ENCODE measurements at places on chromosomes 6 and 20. TPM values are rescaled to one million over a fixed set of nuclear protein-coding genes. Genes with fewer than 3 reads are reported as not detected.

DNA sequence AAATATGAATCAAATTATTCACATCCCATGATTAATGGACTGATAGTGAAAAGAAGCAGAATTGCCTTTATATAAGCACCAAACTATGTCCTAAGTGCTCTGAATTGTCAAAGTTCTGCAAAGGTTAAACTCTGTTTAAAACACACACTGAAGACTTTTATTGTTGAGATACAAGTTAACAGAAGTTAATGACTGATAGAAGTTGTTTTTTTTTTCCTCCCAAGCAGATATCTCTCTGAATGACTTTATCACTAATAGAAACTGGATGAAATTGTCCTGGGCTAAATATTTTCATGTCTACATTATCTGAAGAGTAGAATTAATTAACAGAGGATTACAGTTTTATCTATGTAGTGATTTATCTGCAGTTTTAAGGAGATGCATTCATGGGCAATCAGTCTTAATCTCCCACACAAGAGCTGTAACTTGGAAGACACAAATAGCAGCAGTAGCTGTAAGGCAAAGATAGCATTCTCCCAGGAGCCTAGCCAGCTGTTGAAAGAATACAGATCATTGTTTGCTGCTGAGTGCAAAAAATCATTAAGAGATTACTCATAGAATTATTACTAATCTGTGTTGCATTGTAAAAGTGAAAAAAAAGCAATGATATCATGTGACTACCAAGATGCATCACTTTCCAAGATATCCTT, 49.9 kb downstream of the BMP5 start:
- no peaks in the 10 kb centered on the region for H3K27me3 ChIP-seq
- no peak for DNase-seq
- H3K4me3 ChIP-seq: no peak overlapping the region
- no peaks in the 10 kb centered on the region for H3K36me3 ChIP-seq
- H3K27ac ChIP-seq: no peak overlapping the region
- no peaks in the 10 kb centered on the region for H3K4me1 ChIP-seq

Gene RAET1L
- total RNA-seq: 3.2 TPM

DNA sequence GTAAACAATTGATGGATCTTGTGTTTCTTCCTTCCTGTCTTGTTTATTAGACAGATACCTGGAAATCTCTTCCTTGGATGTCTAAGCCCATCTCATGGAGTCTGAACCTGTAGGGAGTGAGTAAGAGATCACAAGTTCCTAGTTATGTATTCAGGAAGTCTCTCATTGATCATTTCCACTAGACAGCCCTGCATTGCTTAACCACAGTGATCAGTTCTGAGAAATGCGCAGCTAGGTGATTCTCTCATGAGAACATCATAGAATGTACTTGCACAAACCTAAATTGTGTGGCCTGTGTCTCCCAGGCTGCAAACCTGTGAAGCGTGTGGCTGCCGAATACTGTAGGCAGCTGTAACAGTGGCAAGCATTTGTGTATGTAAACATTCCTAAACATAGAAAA, 39.1 kb downstream of the FAM120B start:
- no peaks in the 10 kb centered on the region for H3K27me3 ChIP-seq
- no peaks in the 10 kb centered on the region for H3K4me1 ChIP-seq
- H3K36me3 ChIP-seq: peaks cover 6% of the 10 kb centered on the region
- no peak overlapping the region for H3K4me3 ChIP-seq
- no peak for DNase-seq

DNA sequence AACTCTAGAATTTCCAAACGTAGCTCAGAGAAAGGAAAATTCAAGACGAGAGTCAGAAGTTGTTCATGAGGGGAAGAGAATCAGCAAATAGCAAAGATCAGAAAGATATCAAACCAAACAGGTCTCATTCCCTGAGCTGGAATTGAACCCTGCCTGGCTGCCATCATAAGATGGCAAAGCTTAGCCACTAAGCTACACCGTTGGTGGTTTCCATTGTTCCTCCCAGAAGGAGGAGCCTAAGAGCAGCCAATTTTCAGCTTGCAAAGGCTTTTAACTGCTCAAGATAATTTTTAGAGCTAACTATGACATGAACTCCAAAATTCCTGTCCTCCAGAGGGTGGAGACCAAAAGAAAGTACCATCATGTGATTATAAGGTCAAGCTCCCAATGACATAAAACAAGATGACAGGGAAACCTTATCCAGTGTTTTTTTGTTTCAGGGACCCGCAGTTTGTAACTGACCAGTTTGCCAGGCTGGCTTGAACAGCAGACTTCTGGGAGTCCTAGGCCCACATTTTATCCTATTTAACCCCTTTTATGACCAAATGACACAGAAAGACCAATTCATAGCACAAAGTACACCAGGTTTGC, 55.9 kb downstream of the COL11A2 start:
- H3K4me3 ChIP-seq: no peak overlapping the region
- no peaks in the 10 kb centered on the region for H3K4me1 ChIP-seq
- H3K36me3 ChIP-seq: no peaks in the 10 kb centered on the region
- DNase-seq: no peak
- H3K27ac ChIP-seq: no peak overlapping the region

DNA sequence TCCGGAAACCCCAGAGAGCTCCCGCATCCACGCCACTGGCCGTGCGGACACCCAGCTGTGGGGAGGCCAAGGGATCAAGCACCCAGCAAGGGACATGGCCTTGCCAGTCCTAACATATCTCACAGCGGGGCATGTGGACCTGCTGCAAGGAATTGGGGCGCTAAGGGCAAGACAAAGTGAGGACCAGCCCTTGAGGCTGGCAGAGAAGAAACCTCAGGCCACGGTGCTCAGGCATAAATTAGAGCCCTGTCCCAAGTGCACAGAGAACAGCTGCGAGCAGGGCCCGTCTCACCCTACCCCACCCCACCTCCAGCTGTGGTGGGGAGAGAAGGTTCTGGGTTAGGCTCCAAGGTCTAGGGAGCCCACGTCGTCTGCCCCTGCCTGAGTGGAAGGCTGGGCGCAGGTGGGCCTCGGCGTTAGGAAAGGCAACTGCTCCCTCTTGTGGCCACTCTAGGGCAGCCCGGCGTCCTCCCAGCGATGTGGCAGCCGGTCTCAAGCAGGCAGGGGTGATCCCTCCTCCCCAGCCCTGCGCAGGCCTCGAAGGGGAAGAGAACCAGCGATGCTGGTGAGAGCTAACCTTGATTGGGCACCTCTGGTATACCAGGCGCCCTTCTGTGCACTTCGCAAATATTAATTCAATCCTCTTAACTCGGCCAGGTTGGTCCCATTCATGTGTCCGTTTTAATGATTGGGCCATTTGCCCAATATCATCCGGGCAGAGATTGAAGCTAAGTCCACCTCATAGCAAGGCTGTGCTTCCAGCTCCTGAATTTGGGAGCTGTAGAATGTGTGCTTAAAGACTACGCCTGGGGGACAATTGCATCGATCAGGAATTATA, 235.8 kb downstream of the NFATC2 start:
- DNase-seq: peak; percentile 73
- H3K27ac ChIP-seq: no peak overlapping the region
- no peak overlapping the region for H3K4me3 ChIP-seq
- no peaks in the 10 kb centered on the region for H3K4me1 ChIP-seq
- no peaks in the 10 kb centered on the region for H3K36me3 ChIP-seq
- H3K27me3 ChIP-seq: no peaks in the 10 kb centered on the region

Gene SNTA1
- 5.7 TPM for total RNA-seq

DNA sequence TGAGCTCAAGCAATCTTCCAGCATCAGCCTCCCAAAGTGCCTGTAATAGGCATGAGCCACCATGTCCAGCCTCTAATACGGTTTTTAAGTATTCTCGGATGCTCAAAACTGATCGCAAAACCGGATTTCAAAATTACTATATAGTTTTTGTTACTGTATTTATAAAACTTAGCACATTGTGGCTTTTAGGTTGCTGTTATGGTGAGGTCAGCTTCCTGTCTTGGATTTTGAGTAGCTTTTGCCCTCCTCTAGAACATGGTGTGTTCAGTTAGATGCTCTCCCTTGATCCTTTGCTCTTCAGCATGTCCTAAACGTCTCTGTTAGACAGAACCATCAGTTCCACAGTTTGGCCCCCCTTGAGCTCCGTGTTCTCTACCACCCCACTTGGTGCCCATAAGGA, 96.2 kb downstream of the RPP40 start:
- peaks cover 20% of the 10 kb centered on the region for H3K4me1 ChIP-seq
- no peak overlapping the region for H3K27ac ChIP-seq
- no peak overlapping the region for H3K4me3 ChIP-seq
- H3K27me3 ChIP-seq: no peaks in the 10 kb centered on the region
- DNase-seq: no peak

- no peaks in the 10 kb centered on the region for H3K27me3 ChIP-seq
- no peak overlapping the region for H3K27ac ChIP-seq
- H3K4me3 ChIP-seq: no peak overlapping the region
Observed at GRCh38 chr6:100289285-100289684, 175.4 kb downstream of the SIM1 start.

GRCh38 chr6:98323605-98324004, 510.8 kb upstream of the POU3F2 start:
- no peaks in the 10 kb centered on the region for H3K36me3 ChIP-seq
- no peaks in the 10 kb centered on the region for H3K27me3 ChIP-seq
- DNase-seq: no peak

Gene SLC22A2
- not detected for total RNA-seq

DNA sequence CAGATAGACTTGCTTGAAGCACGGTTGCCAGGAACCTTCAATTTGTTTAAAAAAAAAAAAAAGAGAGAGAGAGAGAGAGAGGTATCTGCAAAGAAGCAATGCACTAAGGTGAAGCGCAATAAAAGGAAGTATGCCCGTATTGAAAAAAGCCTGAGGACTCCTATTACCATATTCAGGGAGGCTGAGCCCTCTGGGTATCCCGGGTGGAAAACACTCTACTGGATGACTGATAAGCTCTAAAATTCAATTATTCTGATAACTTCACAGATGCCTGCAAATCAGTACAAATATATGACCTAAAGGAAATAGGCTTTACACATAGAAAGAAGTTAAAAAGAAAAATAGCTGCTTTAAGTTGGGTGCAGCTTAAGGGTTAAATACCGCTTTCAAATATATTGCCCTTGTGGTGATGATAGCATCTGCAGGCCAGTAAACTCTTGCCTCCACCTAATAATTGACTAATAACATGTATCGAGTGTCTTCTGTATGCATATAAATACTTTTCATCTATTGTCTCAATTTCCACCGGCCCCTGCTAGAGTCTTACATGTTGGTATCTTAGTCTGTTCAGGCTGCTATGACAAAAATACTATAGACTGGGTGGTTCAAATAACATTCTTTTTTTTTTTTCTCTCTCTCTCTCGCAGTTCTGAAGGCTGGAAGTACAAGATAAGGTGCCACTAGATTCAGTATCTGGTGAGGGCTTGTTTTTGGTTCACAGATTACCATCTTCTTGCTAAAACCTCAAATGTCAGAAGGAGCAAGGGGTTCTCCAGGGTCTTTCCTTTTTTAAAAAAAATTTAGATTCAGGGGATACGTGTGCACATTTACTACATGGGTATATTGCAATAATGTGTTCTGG, 187.4 kb upstream of the JARID2 start:
- H3K27me3 ChIP-seq: no peaks in the 10 kb centered on the region
- no peaks in the 10 kb centered on the region for H3K36me3 ChIP-seq
- H3K4me3 ChIP-seq: no peak overlapping the region

DNA sequence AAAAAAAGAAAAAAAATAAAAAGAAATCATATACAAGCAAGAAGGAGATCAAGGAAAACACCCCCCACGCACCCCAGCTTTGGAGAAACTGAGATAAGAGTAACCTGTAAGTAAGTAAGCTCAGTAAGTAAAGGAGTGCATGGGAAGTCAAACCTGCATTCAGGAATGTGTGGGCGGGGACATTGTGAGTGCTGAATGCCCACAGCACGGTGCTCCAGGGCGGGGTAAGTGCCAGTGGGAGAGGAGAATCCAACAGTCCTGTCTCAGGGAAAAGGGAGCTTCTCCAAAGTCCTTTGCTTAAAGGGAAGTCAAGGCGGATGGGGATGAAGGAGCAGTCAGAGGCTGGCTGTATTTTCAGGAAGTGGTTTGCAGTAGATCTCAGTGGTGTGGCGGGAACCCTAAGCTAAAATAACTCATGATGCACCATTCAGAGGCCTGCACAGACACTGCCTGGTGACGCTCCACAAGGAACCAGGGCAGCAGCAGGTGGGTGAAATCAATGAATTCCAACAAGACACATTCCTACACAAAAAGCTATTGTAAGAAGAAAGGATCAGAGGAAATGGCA, 368.0 kb downstream of the QKI start:
- H3K27ac ChIP-seq: no peak overlapping the region
- DNase-seq: no peak
- no peak overlapping the region for H3K4me3 ChIP-seq

Gene DIDO1
- 50.4 TPM for total RNA-seq

DNA sequence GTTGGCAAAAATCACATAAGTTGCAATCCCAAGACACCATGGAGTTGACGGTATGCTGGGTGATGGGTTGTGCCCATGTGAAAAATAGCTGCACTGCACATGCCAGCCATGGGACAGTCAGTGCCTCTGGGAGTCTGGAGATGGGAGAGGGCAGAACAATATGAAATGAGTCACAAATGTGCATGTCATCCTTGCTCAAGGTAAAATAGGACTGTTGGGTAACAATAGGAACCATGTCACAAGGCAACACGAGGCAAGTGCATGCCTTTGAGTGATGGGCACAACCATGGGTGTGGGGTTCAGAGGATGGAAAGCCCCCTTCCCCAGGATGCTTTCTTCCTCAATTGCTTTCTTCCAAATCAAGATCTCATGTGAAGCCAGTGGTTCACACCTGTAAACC, 70.5 kb upstream of the PIM1 start:
- H3K36me3 ChIP-seq: no peaks in the 10 kb centered on the region
- no peak overlapping the region for H3K27ac ChIP-seq
- no peaks in the 10 kb centered on the region for H3K27me3 ChIP-seq
- peaks cover 9% of the 10 kb centered on the region for H3K4me1 ChIP-seq
- no peak for DNase-seq
- H3K4me3 ChIP-seq: no peak overlapping the region

DNA sequence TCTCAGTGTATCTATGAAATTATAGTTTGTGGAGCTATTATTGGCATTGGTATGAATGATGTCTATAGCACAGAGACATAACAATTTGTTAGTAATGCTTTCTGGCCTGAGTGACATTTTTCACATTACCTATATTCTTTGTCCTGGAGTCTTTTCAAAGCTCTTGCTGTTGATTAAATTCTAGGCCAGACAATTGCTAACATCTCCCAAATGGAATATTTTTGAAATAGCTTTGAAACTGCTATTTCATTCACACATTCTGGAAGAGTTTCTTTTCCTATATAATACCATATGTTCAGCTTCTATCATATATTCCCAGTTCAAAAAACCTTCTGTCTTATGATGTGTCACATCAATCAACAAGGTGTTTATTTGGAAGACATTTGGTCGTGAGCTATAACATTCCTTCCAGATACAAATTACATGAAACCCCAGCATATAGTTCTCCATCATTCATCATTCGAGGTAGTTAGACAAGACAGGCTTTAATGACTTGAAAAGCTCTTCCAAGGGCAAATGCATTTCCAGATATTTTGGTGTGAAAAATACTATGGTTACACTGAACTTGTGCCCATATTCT, 452.8 kb downstream of the KHDRBS2 start:
- no peaks in the 10 kb centered on the region for H3K36me3 ChIP-seq
- no peak for DNase-seq
- H3K4me3 ChIP-seq: no peak overlapping the region
- no peaks in the 10 kb centered on the region for H3K27me3 ChIP-seq
- no peak overlapping the region for H3K27ac ChIP-seq

DNA sequence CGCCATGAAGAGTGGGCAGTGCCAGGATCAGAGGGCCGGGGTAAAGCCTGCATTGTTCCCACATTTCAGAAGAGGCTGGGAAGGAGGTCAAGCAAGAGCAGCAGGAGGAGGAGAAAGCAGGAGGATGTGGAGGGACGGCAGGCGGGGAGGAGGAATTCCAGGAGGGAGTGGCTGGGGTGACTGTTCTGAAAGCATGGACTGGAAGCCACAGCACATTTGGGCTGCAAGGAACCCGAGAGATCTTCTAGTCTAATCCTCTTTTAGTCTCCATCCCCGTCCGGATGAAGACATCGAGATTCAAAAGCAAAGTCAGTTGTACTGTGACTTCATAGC, 76.9 kb downstream of the FAM50B start:
- no peaks in the 10 kb centered on the region for H3K36me3 ChIP-seq
- DNase-seq: no peak
